CD4-positive, alpha-beta T cell (primary cell): ENCODE measurements at places on chromosomes 1 and 21.

- DNase-seq = no peak
Measured at GRCh38 chr1:112762541-112763500, 47.7 kb upstream of the PPM1J start.

DNA sequence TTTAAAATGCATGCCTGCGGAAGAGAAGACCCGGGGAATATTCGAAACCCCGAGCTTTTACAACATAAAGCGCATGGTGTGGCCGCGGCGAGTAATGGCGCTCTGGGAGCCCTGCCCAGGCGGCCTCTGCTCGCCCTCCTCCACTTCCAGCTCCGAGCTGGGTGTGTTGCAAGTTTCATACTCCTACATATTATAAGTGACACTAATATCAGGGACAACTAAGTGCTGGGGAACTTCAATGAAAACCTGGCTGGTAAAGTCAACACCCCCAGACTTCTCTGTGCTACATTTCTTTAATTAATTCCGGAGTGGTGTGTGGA lies 11.8 kb downstream of the SIM2 start:
- no peak for DNase-seq

- DNase-seq = no peak
Measured at GRCh38 chr1:40594187-40594531, 62.7 kb downstream of the ZNF684 start.

DNA sequence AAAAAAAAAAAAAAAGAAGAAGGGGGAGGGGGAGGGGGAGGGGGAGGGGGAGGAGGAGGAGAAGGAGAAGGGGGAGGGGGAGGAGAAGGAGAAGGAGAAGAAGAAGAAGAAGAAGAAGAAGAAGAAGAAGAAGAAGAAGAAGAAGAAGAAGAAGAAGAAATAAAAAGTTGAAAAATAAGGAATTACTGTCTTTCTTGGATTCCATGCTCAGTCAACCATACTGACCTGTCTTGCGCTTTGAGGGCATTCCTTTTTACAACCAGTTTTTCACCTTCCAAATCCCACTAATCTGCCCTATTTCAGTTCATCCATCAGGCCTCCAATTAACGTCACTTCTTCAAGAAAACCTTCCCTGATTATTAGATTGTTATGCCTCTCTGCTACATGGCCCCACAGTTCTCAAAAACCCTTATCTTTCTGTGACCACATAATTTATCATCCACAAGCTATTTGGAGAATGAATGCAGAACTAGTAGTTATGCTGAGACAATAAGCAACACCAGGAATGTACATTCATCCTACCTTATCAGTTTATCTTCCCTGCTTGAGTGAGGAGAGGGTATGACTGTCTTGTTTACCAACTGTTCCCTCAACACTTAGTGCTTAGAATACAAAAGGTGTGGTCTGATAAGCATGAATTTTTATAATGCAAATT lies 57.5 kb upstream of the GUCA2A start:
- no peak for DNase-seq

DNA sequence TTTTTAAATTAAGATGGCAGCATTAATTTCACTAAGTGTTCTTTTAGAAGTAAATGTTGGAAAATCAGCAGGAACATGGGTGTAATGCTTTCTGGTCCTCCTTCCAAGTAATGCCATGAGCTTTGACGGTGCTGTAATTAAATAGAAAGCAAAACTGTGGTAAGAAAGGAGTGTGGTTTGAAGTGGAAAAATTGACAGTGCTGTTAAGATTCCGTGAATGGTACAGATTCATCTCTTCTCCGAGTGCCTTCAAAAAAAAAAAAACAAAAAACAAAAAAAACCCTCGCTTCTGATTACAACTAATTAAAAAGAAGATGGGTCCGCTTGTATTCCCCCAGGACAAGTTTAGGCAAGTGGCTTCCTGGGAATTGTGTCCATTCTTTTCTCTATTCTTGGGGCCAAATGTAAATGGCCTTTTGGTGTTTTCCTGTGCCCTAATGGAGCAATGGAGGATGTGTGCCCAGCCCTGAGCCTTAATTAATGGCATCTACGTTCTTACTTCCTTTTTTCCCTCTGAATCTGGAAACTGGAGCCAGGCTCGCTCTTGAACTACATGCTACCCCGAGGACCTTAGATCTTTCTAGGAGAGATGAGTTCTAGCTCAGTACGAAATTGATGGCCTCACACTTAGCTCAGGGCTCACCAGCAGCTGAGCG lies 5.1 kb downstream of the LMO4 start:
- DNase-seq = peak; percentile 77

- DNase-seq = peak; percentile 62
Measured at GRCh38 chr1:109776911-109777310, 13.2 kb upstream of the EPS8L3 start.

DNA sequence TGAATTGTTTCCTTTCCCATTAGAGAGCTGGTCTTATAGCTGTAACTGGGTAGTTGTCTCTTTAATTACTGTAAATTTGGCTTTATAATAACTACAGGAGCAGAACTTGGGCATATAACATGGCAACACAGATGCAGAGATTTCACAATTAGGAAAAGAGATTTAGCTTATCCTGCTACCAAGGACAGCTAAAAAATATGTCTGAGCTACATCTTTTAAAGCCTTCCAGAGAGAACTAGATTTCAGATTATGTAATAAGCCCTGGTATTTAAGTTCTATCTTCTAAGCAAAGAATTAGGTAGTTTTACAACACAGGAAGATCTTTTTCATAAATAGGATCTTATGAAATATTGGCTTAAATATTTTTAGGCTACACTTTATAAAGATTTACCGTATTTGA lies 313.8 kb downstream of the S1PR1 start:
- DNase-seq = no peak

GRCh38 chr1:85328713-85329397 lies 52.4 kb upstream of the BCL10 start:
- no peak for DNase-seq

GRCh38 chr1:8283058-8283884 lies 34.6 kb upstream of the SLC45A1 start:
- DNase-seq = no peak

DNA sequence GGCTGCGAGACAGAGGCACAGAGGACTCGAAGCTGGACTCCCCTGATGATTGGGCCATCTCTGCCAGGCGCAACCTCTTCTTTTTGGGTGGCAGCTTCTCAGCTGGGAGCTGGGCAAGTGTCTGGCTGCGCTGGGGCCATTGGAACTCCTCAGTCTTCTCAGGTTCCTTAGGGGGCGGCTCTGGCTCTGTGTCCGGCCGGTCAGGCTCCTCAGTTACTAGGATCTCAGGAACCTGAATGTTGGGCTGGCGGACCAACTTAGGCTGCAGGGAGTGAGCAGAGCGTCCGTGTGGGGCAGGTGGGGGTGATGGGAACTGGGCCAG lies 97.5 kb upstream of the EDN2 start:
- no peak for DNase-seq

- no peak for DNase-seq
Measured at GRCh38 chr1:110676970-110677369, 2.2 kb upstream of the KCNA3 start.

- no peak for DNase-seq
Measured at GRCh38 chr1:91768786-91769725, 116.9 kb downstream of the TGFBR3 start.

DNA sequence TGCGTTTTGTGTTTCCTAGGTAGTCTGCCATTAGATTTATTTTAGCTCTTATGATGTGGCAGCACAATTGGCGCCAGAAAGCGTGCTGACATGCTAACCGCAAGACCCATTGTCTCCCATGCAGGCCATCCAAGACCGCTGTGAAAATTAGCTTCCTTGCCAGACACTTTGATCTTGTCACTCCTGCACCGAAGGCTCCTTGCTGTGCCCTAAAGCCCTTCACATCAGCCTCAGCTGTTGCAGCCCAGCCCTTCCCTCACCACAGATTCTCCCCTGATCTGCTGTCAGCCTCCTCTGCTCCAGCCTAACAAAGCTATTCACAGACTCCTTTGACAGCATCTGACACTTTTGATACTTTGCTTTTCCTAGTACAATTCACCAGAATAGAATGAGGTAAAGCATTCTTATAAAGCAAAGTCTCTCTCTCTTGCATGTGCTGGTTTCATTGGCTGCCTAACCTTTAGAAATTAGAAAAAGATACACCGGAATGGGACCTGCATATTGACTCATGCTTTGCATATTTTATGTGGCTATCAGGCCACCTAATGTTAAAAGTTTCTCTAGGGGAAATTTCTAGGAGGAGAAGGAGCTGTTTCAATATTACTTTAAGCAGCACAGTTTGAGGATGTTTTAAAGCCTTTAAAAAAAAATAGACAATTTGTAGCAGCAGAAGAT lies 280.3 kb upstream of the FMN2 start:
- no peak for DNase-seq

DNA sequence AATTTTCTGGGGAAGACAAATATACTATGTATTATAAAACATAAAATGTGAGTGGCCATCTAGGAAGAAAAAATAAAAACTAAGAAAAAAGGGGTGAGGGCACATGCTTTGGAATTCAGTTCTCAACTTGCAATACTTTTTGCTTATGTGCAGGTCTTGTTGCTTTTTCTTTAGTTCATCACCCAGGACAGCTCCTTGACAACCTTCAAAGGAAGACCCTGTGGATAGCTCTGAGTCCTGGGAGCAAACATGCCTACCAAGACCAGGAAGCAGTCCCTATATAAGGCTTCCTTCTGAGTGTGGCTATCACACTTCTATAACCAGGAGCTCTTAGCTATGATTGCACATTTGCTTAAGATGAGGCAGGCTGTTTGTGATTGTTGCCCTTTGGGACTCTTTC lies 78.0 kb downstream of the WDR64 start:
- DNase-seq = no peak

DNA sequence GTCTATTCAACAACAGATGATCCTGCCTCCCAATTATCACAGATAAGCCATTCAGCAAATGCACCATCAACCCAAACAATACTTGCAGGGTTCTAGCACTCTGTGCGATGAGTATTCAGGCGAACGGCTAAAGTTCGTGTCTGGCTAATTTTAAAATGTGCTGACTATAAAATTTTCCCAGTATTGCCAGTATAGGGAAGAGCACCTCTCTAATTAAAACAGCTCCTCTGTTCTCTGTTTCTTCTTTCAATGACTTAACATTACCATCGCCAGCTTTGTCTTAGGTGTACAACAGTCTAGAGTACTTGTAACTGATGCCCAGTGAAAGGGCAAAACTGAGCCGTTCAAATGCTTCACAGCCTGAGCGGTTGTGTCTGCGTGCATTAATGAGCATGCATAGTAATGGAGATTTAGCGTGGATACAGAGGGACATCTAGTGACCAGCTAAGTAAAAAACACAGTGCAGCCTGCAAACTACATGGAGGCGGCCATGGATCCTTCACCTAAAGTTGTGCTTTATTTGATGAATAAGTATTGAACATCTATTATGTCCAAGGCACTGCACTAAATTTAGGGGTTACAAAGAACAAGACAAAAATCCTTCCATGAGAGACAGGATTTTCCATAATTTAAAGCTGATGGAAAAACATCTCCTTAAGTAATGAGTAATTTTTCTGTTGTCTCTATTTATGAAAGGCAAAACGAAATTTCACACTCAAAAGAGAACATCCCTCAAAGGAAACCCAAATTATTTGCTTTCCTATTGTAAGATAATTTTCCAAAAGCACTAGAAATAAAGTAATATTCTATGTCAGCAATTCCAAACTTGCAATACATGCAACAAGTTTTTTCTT lies 120.0 kb downstream of the SETD4 start:
- no peak for DNase-seq

- no peak for DNase-seq
Measured at GRCh38 chr1:207918581-207918980, 7.7 kb upstream of the CD34 start.

GRCh38 chr1:87204921-87205320 lies 123.8 kb upstream of the LMO4 start:
- DNase-seq = no peak

- no peak for DNase-seq
Measured at GRCh38 chr1:9996624-9997582, at the start of gene RBP7. RBP7 (plus strand) TSS chr1:9997228; CDS start chr1:9997259, 31 bp downstream.

- no peak for DNase-seq
Measured at GRCh38 chr1:25990251-25990650, 7.6 kb downstream of the PAFAH2 start.

DNA sequence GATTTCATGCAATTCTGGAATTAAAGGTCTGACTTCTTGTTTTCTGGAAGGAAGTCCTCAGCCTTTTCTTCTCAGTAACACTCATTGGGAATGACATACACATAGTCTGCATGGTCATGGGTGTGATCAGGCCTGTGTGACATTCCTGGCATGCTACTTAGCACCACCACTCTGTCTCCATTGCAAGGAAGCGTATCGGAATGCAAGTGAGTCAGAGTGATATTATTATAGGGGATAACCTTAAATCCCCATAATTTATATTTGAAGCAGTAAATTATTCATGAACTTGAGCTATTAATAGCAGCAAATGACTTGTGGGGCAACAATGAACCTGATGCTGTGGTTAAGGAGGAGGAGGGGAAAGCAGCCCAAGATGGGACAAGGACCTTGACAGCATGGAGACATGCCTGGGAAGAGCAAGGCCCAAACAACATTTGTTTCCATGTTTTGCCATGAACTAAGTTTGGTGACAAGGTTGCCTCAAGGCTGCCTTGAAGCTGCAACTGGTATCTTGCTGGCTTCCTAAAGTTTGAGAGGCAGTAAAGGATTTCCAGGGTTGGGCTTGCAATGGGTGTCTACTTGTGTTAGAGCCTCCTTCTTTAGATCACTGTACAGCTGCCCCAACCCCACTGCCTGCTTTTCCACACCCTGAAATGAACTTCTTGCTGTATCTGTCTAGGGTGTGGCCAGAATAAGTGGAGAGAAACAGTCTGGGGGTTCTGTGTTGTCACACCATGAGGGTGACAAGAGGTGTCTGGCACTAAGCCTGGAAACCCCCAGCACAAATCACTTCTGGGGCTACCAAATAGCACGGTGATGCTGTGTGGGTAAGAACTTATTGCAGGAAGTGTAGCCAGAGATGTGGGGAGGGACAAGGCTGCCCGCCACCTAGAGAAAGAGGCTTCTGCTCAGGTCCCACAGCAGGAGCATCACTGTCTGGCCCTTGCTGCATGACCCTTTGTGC lies 4.6 kb downstream of the MAB21L3 start:
- no peak for DNase-seq

DNA sequence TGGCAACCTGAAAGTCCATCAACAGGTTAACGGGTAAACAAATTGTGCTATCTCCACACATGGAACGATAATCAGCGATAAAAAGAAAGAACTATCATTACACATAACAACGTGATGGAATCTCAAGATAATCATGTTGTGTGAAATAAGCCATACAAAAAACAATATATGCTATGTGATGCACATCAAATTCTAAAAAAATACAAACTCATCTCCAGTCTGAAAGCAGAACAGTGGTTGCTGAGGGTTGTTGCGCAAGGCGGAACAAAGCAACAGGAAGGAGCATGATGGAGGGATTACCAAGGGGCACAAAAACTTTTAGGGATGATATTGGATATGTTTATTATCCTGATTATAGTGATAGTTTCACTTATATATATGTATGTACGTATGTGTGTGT lies 324.8 kb downstream of the VAV3 start:
- no peak for DNase-seq
